ENCODE measurements at places on chromosomes 1 and 21.

- DNase-seq: no peak
Observed at GRCh38 chr21:15682186-15682895, 47.4 kb upstream of the USP25 start.

DNA sequence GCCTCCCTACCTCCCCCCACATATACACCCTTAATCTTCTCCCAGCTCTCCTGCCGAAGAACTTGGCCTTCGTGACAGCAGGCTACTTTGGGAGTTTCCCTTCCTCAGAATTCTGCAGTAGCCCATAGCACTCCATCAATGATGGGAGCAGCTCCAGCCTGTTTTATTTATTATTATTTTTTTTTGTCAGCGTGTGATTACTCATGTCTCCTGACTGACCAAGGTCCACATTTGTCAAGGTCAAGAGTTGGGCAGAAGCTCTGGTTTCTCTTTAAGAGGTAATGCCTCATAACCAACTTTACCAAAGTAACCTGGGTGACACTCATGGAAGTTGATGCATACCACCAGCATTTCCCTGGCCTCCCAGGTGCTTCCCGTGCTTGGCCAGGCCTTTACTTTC is 125.4 kb downstream of the ZZZ3 start:
- no peak for DNase-seq

GRCh38 chr1:111097356-111098099 is 42.4 kb downstream of the DRAM2 start:
- no peak for DNase-seq

DNA sequence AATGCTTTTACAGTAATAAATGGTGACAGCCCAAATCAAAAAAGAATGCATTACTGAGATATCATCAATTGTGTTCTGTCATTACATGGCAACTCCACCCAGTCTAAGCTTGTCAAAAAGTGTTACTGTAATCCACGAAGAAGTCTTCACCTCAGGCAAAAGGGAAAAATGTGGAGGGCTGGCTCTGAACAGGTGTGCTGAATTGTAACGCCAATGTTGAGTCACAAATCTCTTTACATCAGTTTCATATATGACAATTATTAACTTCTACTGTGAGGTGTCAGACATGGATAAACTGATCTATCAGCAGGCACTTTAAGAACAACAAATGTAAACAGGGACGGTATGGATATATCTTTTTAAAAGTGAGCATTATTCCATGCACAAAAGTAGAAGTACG is 98.5 kb upstream of the DMRTA2 start:
- DNase-seq: no peak

DNA sequence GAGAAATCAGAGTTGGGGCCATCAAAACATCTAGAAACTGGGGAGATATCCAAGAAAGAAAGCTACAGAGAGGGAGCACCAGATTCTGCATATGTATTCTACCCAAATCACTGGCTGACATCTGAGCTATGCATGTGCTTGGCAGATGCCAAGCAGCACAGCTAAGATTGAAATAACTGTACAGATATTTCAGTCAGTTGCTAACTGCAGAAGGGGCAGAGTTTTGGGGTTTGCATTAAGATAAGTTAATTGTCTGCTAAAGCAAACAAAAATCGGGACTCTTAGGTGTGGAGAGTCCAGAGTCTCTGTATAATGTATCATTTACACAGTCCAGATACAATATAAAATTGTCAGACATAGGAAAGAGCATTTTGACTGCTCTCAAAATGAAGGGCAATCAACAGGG is 437.1 kb downstream of the PTBP2 start:
- DNase-seq: no peak

GRCh38 chr1:30263888-30264671 is 459.3 kb downstream of the MATN1 start:
- DNase-seq: no peak

GRCh38 chr21:40227096-40227495 is 359.9 kb downstream of the PCP4 start:
- no peak for DNase-seq

DNA sequence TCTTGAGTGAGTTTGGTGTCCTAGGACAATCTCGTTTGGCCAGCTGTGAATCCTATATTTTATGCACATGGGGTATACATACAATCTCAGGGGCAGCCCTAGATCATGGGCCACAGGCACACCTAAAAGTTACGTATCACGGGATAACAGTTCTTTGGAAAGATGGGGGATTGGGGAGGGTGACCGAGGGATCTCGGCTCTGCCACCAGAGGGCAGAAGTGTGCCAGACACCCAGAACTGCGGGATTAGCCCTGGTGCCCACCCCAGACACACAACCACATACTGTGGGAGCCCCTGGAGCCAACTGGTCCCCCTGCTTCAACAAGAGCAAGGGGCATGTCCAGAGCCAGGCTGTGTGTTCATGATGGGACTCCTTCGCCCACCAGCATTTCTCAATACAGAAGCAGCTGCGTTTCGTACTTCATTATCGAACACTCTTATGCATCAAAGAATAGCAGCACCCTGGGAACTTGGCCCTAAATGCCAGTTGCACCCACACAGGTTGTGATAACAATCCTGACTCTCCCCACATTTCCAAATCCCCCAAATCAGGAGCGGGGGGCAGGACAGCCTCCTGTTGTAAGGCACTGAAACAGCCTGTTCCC is 37.4 kb downstream of the TMCO4 start:
- no peak for DNase-seq

All from stimulated activated CD4-positive, alpha-beta T cell treated with anti-CD3 and anti-CD28 coated beads, Interleukin-1b, Interleukin-23, amount 100 ng/mL, for 1 hour (primary cell).